ENCODE measurements at places on chromosomes 11 and 22.

GRCh38 chr11:73381589-73381988, 5.4 kb downstream of the RELT start:
- no peak for DNase-seq

GRCh38 chr22:30267382-30268302, 991 bp upstream of the OSM start:
- DNase-seq: peak; percentile 65

DNA sequence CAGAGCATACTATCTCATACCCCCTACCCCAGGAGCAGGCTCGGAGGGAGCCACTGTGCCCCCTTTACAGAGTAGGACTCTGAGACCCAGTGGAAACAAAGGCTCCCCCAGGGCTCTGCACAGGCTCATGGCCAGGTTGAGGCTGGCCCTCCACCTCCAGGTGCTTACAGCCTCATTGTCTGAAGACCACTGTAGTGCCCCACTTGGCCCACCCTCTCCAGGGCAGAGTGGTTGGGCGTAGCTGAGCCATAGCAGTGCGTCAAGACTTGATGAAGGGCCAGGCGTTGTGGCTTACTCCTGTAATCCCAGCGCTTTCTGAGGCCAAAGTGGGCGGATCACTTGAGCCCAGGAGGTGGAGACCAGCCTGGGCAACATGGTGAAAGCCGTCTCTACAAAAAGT, 1.7 kb downstream of the ANKRD13D start:
- DNase-seq: no peak

- no peak for DNase-seq
Observed at GRCh38 chr22:19810381-19811201, 44.1 kb downstream of the GNB1L start.

- no peak for DNase-seq
Observed at GRCh38 chr11:94141511-94142307, 13.1 kb downstream of the PANX1 start.

DNA sequence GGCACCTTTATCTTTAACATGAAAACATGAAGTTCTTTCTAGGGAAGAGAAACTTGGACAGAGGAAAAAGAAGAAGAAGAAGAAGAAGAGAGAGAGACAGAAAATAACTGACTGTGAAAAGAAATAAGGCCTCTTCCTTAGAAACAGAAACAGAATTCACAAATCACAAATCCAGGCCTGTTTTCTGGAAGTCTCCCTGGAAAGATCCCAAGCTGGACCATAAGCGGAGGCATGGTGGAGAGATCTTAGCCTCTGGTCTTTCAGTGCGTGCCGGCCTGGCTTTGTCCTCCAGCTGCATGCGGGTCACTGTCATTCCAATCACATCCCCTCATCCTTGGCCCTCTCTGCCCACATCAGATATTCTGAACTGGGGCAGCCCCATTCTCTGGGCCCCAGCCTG, 6.9 kb downstream of the FXYD6 start:
- DNase-seq: no peak

GRCh38 chr11:45082744-45083543, 63.5 kb upstream of the PRDM11 start:
- no peak for DNase-seq

GRCh38 chr11:58625826-58626460, 3.5 kb downstream of the CNTF start:
- no peak for DNase-seq

- peak; percentile 24 for DNase-seq
Observed at GRCh38 chr11:46247659-46248058, 29.8 kb upstream of the CREB3L1 start.

DNA sequence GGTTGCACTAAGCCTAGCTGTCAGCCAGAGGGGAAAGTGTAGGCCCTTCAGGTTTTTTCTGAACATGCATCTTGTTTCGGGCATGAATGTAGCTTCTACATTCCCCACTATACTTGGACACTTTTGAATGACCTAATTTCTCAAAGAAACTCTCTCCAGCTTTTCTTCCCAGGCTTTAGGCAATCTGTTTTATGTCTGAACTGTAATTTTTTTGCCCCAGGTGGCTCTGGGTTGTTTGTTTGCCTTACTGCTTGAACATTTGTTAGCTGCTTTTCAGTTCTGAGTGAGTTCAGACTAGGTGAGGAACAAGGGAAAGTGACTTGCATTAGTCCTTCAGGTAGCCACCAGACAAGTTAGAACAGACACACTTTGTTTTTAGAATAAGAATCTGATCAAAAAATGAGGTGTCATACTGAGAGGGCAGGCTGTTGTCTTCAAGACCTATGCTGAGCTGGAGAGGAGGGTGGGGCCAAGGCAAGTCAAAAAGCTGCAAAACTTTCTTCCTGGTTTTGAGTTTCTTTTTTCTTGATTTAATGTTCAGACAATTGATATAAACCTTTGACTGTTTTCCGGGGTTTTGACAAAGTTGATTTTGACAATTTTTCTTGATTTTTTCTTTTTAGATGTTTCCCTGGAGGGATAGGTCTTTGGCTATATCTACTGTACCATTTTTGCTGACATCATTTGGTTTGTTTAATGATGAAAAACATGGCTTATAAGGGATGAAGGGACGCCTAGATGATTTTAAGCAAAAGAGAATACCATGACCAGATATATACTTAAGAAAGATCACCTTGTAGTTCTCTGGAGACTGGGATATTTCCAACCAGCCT, 182.8 kb downstream of the WNT11 start:
- DNase-seq: no peak

DNA sequence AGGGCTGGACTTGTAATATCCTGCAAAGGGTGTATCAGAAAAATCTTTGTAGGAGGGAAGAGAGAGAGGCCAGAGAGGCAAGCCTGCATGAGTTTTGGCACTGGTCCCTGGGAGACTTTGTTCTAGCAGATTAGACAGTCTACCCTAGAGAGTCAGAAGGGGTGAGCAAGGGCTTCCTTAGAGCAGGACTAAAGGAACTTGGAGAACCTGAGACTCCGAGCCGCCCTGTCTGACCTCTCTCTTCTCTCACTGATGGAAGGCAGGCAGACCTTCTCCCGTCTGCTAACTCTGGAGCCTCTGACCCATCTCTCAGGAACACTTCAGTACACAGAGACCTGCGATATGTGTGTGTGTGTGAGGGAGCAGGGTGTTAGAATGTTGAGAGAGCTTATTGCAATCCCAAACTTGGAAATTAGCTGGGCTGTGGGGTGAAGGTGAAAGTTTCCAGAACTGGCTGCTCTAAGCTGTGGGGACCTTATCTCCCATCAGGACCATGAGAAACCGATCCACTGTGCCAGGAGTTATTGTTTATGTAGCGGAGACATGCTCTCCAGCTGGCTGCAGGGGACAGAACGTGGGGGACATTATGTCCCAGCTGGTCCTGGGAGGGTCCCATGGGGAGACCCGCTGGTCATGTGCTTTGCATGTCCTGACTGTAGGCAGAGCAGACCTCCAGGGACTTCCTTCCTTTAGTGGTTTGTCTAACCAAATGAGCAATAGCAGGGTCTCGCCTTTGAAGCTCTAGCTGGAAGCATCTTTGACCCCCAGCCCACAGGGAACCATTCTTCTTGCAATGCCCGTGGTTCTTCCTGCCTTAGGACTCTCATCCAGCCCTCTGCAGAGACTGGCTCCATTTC, 51.1 kb downstream of the TIMP3 start:
- no peak for DNase-seq

GRCh38 chr11:1630271-1630670, 696 bp downstream of the KRTAP5-5 start:
- no peak for DNase-seq

GRCh38 chr11:6747097-6747668, 24.6 kb downstream of the OR2AG2 start:
- DNase-seq: no peak

- DNase-seq: no peak
Observed at GRCh38 chr11:82763167-82763566, 29.5 kb upstream of the FAM181B start.

- DNase-seq: no peak
Observed at GRCh38 chr11:74684661-74685060, 46.6 kb downstream of the CHRDL2 start.

- no peak for DNase-seq
Observed at GRCh38 chr11:108591893-108592292, 1.7 kb downstream of the EXPH5 start.

DNA sequence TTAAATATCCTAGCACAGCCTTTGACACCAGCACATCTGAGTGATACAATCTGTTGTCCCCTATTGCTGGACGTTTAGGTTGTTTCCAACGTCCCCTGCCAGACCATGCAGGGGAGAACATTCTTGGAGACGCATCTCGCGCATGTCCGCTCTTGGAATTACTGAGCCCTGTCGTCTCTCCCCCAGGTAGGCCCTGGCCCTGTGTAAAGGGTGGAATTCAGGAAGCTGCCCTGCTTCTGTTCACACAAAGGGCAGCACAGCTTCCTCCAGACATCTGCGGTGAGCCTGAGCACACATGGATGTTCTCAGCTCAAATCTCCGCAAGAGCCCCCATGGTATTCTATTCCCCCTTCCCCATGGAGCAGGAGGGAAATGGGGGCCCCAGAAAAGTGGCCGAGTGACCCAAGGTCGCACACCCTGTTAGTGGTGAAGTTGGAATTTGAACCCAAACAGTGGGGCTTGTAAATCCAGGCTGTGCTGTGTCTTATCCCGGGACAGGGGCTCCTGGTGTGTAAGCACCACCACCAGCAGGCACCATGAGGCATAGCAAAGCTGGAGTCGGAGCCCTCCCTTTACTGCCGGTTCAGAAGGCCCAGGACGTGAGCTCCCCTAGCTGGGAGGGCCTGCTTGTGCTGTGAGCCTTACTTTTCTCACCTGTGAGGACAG, 5.0 kb upstream of the FGF19 start:
- DNase-seq: no peak

DNA sequence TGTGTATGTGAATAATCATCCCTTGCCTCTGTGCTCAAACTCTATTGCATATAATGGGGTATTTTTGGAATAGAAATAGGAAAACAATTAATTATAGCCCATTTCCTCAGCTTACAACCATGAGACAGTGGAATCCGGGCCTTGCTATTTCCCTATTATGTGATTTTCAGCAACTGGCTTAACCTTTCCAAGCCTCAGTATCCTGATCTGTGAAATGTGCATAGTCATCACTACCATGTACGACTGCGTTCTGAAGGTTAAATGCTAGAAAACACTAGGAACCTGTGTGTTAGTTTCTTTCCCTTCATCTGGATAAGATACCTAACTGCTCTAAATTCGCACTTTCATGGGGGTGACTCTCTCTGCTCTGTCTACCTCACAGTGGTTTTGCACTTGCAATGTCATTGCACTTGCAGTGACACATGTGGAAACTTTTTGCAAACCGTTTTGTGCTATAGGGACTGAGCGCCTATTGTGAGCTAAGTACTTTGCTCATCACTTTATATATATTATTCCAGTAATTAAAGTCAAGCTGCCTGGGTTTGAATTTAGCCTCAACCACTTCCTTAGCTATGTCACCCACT, 48.3 kb downstream of the IRAG1 start:
- DNase-seq: no peak

GRCh38 chr11:84866922-84867321, 760.2 kb downstream of the DLG2 start:
- DNase-seq: no peak
